HuH-7 (cell line): ENCODE measurements at places on chromosomes 13 and 19.

DNA sequence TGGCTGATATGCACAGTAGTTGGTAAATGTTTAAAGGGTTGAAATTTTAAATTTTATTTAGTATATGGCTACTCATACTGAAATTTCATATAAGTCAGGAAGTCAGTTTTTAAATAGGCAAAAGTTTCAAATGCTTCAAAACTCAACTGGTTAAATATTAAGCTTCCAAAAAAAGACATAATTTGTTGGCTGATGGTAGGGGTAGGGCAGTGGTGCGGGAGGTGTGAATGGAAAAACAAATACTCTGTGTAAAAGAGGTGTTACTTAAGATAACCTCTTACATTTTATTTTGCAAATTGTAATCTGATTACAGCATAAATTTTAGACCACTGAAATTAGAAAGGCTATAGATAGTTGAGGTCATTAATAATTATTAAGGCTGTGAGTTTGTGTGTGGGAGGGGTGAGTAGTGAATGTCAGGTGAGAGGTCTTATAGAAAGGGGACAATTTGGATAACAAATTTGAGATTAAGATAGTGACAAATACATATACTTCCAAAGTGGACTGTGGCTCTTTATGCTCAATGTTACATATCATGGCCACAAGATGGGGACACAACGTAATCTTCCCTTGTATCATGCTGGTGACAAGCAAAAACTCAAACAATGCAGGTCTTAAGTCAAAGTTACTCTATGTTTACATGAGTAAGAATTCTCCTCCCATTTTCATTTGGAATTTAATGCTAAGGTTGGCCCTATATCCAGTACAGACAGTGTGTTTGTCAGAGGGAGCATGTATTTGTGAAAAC lies 36.6 kb upstream of the OXGR1 start:
- DNase-seq = peak; percentile 5

GRCh38 chr19:15299568-15300409 lies 32.5 kb downstream of the BRD4 start:
- DNase-seq = no peak

DNA sequence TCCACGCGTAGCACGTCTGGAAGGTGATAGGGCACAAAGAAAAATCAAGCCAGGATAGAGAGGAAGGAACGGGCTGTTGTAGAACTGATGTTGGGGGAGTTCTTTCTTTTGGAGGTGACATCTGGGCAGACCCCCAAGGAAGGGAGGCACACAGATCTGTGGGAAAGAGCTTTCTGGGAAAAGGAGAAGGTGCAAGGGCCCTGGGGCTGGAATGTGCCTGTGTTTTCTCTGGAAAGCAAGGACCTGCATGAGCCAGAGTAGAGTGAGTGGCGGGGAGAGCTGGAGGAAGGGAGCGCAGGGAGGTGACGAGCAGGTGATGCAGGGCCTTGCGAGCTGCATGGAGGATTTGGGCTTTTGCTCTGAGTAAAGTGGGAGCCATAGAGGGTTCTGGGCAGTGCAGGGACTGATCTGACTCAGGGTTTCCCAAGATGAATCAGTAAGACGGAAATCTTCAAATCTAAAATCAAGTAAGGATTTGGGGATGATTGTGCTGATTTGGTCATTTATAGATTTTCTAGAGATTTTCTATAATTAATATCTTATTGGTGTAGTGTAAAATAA lies 30.8 kb downstream of the SMARCA4 start:
- no peak for DNase-seq

- DNase-seq = no peak
Observed at GRCh38 chr13:49594576-49594975, 9.2 kb upstream of the RCBTB1 start.

DNA sequence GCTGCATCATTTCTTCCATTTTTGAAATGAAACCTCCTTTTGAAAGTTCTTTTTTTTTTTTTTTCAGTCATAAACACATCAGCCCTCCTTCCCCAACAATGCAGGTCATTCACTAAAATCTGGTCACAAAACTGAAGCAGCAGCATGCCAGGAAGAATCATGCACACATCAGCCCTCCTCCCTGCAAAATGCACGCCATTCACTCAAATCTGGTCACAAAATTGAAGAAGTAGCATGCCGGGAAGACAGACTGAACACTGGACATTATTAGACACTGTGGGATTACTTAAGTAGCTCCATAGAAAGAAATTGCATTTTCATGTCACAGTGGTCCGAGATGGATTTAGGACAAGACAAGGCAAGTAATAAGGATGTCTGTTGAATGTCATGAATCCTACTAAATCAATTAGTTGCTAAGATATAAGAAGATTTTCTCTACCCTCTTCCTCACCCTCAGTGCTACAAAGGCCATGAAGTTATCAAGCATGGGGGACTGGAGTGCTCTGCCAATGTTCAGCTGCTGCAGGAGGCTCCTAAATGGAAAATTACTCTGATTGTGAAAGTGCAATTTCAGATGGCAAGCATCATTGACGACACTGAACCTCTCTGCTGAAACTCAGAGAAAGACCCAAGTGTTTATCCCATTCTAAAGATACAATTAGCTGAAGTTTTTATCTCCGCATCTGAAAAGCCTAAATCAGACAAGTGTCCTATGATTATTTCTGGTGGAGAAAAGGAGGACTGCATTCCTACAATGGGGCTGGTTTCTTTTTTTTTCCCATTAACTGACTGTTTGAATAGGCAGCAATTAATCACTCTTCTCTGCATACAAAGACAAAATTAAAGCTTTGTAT lies 913.2 kb downstream of the DIAPH3 start:
- no peak for DNase-seq

DNA sequence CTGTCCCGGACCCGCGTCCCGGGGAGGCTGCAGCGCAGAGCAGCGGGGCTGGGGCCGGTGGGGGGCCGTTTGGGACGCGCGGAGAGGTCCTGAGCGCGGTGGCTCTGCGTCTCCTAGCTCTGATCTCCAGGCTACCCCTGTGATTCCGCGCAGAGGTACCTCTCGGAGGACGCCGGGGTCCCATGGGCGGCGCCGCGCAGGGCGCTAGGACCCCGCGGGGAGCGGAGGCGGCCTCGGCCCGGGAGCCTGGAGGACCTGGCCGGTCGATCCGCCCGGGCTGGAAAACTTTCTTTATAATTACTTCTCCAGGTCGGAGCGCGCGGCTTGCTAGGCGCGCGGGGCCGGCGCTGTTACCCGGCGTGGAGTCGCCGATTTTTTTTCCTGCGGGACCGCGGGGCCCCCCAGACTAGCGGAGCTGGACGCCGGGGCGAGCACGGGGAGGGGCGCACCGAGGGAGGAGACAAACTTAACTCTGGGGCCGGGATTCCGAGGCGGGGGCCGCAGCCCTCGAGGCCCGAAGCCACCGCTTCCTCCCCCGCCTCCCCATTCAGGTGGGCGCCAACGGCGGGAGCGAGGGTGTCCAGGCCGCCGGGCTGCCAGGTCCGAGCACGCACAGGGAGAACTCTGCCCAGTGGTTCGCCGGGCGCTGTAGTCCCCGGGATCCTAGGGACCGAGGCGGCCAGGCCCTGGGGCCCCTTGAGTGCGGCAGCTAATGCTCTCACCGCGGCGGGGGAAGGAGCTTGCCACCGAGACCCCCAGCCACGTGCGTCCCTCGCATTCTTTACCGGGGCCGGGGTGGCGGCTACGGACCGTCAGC lies 848 bp upstream of the CEBPA start:
- no peak for DNase-seq

- DNase-seq = no peak
Observed at GRCh38 chr19:31530781-31531180, 181.5 kb upstream of the TSHZ3 start.

DNA sequence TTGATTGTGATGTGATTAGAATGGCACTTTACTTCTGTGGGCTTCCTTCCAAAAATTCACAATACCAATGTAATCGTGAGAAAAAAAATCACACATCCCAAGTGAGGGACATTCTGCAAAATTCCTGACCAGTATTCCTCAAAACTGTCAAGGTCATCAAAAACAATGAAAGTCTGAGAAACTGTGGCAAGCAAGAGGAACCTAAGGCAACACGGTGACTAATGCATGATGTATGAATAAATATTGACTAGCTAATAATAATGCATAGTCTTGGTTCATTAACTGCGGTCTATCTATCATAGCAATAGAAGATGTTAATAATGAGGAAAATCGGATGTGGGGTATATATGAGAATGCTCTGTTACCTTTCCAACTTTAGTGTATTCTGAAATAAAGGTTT lies 159.0 kb downstream of the RFC3 start:
- no peak for DNase-seq

DNA sequence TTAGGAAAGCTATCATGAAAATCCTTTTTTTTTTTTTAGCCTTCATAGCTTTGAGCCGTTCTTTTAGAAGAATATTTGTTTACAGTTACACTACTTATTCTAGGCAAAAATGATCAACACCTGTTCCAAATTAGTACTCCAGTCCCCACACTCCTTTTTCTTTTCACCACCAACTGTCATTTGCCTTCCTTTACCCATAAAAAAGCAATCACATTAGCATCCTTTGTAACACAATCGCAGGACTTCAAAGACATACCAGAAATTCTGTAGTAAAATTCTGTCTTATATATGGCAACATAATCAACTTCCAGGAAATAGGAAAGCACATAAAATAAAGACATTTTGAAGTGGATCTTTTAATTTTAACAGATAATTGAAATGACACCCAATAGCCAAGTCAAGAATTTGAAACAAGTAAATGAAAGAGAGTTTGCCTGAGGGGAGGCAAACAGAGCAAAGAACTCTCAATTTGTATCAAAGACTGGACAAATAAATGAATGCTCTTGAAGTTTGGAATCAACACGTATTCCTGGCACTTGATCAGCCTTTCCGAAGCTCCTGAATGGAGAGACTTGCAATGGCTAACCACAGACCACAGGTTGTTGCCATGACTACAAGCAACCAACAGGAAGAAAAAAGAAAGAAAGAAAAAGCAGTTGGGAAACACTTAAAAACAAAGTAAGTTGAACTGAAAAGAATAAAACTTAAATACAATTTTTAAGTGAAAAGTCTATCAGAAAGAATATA lies 206.8 kb downstream of the PCDH9 start:
- DNase-seq = no peak

DNA sequence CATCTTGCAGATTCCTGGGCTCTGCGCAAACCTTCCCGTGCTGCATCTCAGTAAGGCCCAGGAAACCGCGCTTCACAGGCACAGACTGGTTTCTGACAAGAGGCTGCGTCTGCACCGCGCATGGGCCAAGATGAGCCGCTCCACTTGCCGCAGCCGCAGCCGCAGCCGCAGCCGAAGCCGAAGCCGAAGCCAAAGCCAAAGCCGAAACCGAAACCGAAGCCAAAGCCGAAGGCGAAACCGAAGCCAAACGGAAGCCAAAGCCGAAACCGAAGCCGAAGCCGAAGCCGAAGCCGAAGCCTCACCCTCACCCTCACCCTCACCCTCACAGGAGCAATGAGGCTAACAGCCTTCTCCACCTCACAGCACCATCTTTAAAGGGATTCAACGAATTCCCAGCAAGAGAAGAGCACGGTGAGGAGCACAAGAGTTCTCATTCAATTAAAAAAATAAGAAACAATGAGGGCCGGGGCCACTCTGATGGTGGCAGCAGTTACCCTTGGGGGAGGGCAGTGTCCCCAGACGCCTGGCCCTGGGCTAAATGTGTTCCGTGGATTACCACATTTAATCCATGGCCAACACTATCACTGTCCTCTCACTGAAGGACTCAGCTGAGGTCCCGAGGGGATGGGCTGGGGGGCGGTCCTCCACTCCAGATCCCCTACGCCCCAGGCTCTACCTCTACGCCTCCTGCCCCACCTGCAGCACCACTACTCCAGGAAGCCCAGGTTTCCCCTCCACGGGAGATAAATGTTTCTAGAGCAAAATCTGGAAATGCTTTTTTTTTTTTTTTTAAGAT lies 29.1 kb downstream of the ZNF787 start:
- no peak for DNase-seq

GRCh38 chr13:44489751-44490150 lies 86.4 kb downstream of the TSC22D1 start:
- DNase-seq = no peak

DNA sequence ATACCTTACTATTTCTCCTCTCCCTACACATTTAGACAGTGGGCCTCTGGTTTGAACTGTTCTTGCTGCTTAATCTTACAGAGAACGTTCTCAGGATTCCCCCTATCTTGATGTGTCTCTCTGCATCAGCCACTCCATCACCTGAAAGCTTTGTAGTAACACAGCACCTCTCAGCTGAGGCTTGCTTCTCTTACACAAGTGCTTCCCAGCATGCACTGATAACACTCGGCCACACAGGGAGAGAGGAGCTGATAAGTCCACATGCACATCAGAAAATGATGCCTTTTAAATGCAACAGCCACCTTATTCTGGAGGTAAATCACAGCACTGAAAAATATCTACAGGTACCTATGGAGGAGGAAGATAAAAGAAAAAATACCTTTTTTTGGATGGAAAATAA lies 192.2 kb upstream of the TSHZ3 start:
- DNase-seq = no peak
